NCI-H1105 (cell line): ENCODE measurements at places on chromosomes 2 and 18.

DNA sequence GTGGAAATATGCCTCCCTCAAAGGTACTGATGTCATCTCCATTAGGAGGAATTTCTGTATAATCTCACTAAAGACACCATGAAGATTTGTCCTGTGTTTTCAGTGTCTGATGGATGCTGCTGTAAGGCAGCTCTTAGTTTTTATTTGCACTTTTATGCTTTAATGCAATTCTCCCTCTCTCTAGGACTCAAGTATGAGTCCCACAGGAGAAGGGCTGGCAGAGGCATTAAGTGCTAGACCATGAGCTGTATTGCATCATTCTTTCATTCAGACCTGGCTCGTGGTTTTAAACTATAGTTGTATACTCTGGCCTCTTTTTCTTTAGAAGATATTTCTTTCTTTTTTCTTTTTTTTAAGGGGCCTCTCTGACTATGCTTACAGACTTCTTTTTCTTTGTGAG lies 805.6 kb downstream of the DPP10 start:
- no peak for DNase-seq

DNA sequence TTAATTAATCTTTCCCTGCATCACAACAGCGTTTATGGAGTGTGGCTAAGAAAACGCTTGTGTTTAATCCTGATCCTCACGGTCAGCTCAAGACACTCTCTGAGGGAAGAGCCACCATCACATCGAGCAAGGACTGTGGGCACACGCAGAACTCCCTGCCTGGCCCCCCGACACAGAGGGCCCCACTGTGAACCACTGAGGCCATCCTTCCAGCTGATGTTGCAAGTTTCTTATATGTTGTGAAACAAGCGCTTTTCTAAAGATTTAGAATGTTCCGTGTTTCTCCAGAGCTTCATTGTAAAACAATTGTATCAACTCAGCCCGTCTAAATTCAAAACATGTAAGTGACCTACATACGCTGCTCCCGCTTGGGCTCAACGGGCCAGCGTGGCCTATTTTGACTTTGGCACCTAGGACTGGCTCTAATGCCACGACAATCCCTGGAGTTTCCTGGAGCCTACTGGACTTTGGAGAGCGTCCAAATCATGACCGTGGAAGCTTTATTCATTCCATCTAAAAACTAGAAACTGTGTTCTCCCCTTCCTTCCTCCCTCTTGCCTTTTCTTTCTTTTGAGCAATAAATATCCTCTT lies 34.9 kb downstream of the SERPINE2 start:
- DNase-seq = no peak

GRCh38 chr2:69306393-69306821 lies 80.6 kb downstream of the GFPT1 start:
- no peak for DNase-seq

- DNase-seq = no peak
These were observed 35.5 kb downstream of the SDC1 start for GRCh38 chr2:20189299-20189931.

- DNase-seq = no peak
These were observed 101.0 kb downstream of the PTGR3 start for GRCh38 chr18:75107931-75108276.

GRCh38 chr2:201452058-201452921 lies 750 bp downstream of the STRADB start:
- no peak for DNase-seq

DNA sequence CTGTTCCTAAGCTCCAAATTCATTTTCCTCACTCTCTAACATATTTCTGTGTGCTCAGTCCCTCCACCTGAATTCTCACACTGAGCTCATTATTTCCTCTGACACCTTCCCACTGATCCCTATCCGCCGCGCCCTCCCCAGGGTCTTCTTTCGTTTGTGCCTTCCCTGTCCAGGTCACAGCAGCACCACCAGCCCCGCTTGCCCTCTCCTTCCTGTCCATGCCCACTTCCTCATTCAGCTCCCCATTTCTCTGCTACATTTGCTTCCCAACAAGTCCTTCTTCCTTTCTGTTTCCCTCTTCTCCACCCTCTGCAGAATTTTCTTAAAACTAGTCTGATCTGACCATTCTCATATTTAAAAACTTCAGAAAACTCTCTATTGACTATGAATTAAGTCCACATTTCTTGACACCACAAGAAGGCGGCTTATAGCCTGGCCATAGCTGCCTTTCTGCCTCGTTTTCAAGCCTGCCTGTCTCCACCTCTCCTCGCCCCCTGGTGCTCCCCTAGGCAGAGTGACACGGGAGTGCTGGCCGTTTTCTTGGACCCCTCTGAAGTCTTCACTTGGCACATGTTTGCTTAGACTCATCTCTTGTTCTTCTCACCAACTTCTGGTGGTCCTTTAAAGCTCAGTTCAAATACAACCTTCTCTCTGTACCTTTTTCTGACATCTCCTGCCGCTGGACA lies 138.7 kb upstream of the BOD1L2 start:
- DNase-seq = no peak

- DNase-seq = no peak
These were observed 238.8 kb downstream of the SLC8A1 start for GRCh38 chr2:40213071-40213470.

DNA sequence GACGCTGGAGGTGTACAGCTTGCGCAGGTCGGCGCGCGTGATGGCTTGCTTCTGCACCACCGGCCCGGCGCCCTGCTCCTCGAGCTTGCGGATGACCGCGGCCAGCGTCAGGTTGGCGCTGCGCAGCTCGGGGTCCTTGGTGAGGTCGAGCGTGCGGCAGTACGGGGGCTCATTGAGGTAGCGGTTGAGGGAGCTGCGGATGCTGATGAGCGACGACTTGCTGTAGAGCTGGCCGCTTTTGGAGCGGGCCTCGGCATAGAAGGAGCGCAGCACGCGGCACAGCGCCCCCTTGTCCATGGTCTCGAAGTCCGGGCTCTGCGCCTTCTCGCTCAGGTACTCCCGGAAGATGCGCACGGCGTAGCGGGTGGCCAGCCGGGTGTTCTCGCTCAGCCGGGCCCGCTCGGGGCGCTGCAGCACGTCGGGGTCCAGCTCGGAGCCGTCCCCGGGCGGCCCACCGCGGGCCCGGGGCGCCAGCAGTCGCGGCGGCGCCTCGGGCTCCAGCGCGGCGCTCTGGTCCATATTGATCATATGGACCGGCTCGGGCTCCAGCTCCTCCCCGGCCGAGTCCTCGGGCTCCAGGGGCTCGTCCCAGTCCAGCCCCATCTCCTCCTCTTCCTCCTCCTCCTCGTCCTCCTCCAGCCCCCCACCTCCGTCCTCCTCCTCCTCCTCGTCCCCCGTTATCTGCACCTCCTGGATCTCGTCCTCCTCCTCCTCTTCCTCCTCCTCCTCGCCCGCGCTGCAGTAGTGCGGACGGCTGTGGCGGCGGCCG lies 523 bp downstream of the KCTD1 start:
- DNase-seq = no peak

DNA sequence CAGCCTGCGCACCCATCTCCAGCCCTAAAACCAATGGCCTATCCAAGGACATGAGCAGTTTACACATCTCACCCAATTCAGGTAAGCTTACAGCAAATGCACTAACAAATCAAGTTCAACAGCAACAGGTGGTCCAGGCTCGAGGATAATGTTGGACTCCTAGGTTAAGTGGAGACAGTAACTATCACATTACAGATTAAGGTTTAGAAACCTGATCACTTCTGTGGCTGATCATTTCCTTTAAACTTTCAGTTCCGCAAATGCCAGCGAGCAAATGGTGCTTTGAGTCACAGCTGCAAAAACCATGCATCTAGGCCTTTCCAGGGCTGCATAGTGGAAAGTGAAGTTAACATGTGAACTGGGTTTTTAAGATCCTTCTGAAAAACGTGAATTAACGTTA lies 259.4 kb downstream of the GBX2 start:
- DNase-seq = no peak

GRCh38 chr2:144469798-144470197 lies 50.1 kb downstream of the ZEB2 start:
- no peak for DNase-seq

- no peak for DNase-seq
These were observed 6.4 kb upstream of the NPPC start for GRCh38 chr2:231932711-231932970.

DNA sequence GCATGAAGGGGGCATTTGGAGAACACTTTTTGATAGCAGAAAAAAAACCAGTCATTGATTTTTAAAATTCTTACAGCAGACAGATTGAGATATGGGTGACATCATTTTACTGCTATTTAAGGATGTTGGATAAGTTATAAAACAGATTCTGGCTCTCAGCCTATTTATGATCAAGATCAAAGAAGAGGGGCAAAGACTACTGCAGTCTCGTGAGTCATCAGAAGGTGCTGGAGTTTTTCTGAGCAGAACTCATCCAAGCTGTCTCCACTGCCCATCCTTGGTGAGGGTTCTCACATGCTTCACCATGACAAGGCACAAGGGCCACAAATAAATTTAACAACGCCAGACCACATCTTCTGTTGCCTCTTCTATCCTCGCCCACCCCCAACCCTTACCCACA lies 58.8 kb downstream of the ST6GAL2 start:
- no peak for DNase-seq

DNA sequence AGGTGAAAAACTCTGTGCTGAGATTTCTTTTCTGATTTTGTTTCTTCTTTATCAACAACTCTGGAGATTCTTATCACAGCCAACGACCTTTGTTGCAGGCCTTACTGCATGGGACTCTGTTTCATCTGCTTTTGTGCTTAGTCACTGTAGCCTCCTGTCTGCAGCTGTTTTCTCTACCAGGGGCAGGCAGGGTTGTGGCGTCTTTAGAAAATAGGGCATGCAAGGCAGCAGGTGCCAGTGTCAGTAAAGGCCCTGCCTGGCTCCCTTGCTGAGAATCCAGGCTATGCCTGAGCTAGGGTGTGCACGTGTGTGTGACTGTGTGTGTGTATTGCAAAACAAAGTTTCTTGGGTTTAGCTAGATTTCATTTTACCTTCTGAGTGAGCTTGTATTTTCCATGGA lies 14.6 kb upstream of the SLC9A2 start:
- DNase-seq = no peak
